ENCODE measurements at places on chromosomes 2 and 18. TPM values are rescaled to one million over a fixed set of nuclear protein-coding genes. Genes with fewer than 3 reads are reported as not detected.

DNA sequence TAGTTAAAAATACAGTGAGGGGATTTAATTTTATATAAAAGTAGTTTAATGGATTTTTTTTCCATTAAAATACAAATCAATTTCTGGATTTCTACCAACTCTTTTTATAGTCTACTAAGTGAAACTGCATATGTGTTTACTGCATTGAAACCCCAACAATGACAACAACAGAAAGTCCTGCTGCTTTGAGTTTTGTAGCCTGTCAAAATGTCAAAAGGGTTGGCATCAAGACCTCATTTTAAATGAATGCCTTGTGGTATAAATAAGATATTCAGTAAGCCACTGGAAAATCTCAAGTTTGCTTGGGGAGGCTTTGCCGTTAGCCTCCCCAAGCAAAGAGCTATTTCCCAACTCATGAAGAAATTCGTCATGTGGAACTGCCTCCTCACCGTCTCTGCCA, 440.3 kb upstream of the HNMT start:
- H3K27me3 ChIP-seq, result no peaks in the 10 kb centered on the region
- no peak overlapping the region for H3K27ac ChIP-seq
- no peak for DNase-seq
- no peaks in the 10 kb centered on the region for H3K36me3 ChIP-seq
- H3K4me3 ChIP-seq, result no peak overlapping the region
- no peaks in the 10 kb centered on the region for H3K4me1 ChIP-seq

DNA sequence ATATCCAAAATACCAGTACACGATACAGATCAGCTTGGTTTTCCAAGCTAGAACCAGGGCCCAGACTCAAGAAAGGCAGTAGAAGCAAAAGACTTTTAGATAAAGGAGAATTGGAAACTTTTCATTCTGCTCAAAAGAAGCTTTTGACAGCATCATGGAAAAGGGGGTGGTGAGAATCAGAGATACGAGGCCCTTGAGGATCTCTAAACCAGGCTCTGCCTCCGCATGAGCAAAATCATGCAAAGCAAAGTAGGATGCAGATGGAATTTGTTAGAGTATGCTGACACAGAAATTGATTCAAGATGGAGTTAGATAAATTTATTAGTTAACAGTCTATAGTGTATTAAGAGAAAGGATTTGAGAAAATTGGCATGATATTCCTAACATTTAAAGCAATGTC, 39.8 kb downstream of the FAM98A start:
- no peak overlapping the region for H3K27ac ChIP-seq
- H3K4me3 ChIP-seq, result no peak overlapping the region
- H3K27me3 ChIP-seq, result no peaks in the 10 kb centered on the region
- DNase-seq, result no peak
- H3K36me3 ChIP-seq, result no peaks in the 10 kb centered on the region
- H3K4me1 ChIP-seq, result no peaks in the 10 kb centered on the region

MAP3K19 gene
- total RNA-seq, result not detected

DNA sequence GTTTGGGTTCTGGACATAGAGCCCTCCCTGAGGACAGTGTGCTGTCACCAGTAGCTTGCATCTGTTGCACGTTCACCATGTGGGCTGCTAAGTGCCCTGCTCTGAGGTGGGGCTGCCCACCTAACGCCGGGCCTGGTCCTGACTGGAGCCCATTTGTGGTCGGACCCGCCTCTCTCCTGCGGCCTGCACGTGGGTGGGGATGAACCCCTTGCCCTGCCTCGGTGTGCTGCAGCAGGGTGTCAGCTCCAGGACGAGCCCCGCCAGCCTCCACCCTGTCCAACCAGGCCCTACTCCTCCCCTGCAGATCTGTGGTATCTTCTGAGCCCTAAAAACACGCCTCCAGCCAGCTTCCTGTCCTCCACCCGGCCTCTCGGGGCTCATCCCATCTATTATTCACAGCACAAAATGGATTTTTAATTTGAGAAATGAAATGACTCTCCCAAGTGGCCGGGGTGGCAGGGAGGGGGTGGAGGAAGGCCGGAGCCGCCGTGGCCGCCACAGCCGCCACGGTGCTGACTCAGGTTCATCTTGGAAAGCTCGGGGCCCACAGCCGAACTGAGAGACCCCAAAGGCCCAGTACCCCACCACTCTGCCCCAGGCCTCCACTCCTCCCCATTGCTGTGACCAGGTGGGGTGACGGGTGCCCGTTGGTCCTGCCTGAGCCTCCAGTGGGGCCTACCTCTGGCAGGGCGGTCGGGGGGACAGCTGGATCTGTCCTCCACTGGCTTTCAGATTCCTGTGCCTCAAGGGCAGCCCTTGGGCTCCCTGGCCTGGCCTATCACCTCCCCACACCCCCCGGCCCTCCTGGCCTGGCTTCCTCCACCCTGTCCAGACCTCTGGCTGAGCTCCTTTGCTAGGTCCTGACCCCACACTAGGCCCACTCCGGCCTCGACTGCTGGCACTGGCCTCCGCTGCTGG, 2.8 kb upstream of the ECEL1 start:
- DNase-seq, result no peak
- no peak overlapping the region for H3K4me3 ChIP-seq
- 0 out of 2 replicates have a peak, but pooled peaks cover 10% of the 10 kb centered on the region for H3K27me3 ChIP-seq
- no peaks in the 10 kb centered on the region for H3K4me1 ChIP-seq
- H3K36me3 ChIP-seq, result no peaks in the 10 kb centered on the region
- H3K27ac ChIP-seq, result no peak overlapping the region

DNA sequence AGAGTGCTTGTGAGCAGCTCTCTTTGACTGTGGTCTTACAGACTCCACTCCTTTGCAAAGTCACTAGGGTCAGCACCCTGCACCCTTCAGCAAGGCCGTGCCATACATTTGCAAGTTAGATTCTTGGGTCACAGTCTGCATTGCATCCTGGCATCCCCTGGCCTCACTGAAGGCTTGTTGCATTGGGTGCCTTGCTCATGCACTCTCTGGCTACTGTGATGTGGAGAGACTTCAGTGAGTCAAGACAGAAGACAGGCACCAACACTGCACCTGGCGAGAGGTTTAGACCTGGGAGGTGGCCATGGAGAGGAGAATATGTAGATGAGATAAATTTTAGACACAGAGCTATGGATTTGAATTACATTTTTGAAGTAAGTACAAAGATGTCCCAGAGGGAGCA, 146.4 kb upstream of the COPS8 start:
- DNase-seq, result no peak
- H3K4me3 ChIP-seq, result no peak overlapping the region
- no peaks in the 10 kb centered on the region for H3K4me1 ChIP-seq

GRCh38 chr2:213247566-213247965, 36.7 kb upstream of the SPAG16 start:
- no peak for DNase-seq
- H3K27me3 ChIP-seq, result no peaks in the 10 kb centered on the region
- H3K36me3 ChIP-seq, result no peaks in the 10 kb centered on the region
- H3K27ac ChIP-seq, result no peak overlapping the region
